Sigmoid colon (tissue), 7 donors: ENCODE measurements at places on chromosomes 12 and 14. TPM values are rescaled to one million over a fixed set of nuclear protein-coding genes. Genes with fewer than 3 reads are reported as not detected.

GRCh38 chr14:74949191-74949601 is 6.2 kb downstream of the PGF start:
- H3K27me3 ChIP-seq, result no peaks in the 10 kb centered on the region
- no peak overlapping the region for H3K4me3 ChIP-seq
- H3K27ac ChIP-seq, result no peak overlapping the region
- DNase-seq, result peak; percentile 62

GRCh38 chr14:101520621-101521472 is 40.4 kb upstream of the DIO3 start:
- H3K4me3 ChIP-seq, result no peak overlapping the region
- peaks cover 13% of the 10 kb centered on the region for H3K4me1 ChIP-seq
- no peaks in the 10 kb centered on the region for H3K36me3 ChIP-seq
- no peak overlapping the region for H3K27ac ChIP-seq
- no peaks in the 10 kb centered on the region for H3K27me3 ChIP-seq
- DNase-seq, result peak; percentile 72

DNA sequence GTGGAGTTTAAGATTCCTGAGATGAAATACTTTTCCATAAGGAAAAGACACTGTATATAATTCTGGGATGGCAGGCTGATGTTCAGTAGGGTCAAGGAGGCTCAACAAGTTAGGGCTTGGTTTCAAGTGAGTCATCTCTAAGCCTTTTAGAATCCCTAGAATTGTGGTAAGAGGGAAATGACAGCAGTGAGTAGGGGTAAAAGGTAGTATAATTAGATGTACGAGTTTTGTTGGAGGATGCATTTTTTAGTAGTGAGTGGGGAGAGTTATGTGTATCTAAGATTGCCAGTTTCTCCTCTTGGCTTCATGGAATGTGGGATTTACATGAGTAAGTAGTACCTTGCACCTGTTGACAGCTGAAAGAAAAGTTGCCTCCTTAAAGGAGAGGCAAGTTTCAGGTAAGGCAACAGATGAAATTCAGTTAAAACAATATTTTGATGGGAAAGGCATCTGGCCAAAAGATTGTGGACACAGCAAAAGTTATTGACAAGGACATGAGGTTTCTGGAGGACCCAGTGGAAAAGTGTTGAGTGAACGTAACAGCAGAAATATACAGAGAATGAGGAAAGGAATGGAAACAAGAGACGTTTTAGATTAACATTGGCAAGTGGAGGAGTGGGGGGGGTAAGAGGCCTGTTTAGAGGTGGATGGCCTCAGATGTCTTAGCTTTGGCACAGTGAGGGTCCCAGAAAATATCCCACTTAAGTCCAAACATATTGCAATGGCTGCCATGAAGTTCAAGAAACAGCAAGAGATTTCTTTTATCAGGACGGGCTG is 21.8 kb downstream of the LMO3 start:
- H3K27me3 ChIP-seq, result no peaks in the 10 kb centered on the region
- no peak for DNase-seq
- peaks cover 4% of the 10 kb centered on the region for H3K36me3 ChIP-seq
- H3K27ac ChIP-seq, result peak overlapping the region; percentile 91
- no peaks in the 10 kb centered on the region for H3K4me1 ChIP-seq

DNA sequence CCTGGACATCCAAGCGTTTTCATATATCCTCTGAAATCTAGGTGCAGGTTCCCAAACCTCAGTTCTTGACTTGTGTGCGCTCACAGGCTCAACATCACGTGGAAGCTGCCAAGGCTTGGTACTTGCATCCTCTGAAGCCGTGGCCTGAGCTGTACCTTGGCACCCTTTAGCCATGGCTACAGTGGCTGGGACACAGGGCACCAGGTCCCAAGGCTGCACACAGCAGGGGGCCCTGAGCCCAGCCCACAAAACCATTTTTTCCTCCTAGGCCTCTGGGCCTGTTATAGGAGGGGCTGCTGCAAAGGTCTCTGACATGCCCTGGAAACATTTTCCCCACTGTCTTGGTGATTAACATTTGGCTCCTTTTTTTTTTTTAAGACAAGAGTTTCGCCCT is 11.6 kb upstream of the FAM177A1 start:
- H3K27me3 ChIP-seq, result no peaks in the 10 kb centered on the region
- H3K4me3 ChIP-seq, result no peak overlapping the region
- H3K4me1 ChIP-seq, result no peaks in the 10 kb centered on the region
- H3K27ac ChIP-seq, result no peak overlapping the region
- no peaks in the 10 kb centered on the region for H3K36me3 ChIP-seq

GRCh38 chr12:3885277-3886094 is 12.3 kb upstream of the PARP11 start:
- H3K4me1 ChIP-seq, result peaks cover 10% of the 10 kb centered on the region
- H3K4me3 ChIP-seq, result peak overlapping the region; percentile 15
- H3K36me3 ChIP-seq, result no peaks in the 10 kb centered on the region

DNA sequence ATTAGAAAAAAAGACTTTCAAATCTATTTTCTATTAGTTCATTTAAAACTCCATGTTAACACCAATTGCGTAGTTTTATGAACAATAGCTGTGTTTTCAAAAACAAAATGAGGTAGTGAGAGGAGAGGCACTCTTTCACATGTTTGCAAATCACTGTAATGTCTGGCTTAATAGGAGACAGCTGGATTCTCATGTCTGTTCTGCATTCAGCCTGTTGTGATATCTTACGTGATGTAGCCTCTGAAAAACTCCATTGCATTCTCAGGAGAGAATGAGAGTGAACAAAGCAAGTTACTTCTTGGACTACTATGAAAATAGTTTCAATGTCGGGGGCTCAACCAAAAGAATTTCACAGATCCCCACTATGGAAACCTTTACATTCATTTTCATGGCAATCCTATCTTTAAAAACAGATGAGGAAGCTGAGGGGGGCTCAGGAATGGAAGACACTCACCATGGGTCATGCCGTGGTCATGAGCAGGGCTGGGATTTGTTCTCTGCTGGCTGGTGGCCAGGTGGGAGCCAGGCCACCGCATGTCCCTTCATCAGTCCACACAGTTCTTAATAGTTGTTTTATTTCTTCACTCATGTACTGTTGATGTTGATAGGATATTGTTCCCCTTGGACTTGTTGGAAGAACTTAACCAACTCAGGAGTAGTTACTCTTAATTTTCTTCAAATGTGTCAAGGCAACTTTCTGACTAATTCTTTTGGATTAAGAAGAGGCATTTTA is 346.2 kb upstream of the FAR2 start:
- H3K36me3 ChIP-seq, result no peaks in the 10 kb centered on the region
- no peak for DNase-seq
- no peak overlapping the region for H3K27ac ChIP-seq
- no peaks in the 10 kb centered on the region for H3K4me1 ChIP-seq
- H3K4me3 ChIP-seq, result no peak overlapping the region

DNA sequence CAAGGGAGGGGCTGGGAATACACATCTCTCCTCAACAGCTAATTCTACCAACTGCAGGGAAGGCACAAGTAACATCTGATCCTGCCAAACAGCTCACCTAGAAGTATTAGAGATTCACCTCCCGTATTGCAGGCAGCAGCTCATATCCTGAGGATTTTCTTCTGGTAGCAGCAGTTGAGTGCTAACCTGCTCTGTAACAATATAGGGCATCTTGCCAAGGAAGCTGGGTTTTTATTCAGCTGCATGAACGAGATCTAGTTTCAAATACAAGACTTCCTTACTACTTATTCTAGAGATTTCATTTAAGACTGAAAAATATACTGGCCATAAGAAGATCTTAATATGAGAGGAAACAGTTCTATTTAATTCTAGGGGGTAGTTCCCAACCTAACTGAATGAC is 261.4 kb upstream of the USP15 start:
- no peak for DNase-seq
- H3K27ac ChIP-seq, result no peak overlapping the region
- no peak overlapping the region for H3K4me3 ChIP-seq
- H3K36me3 ChIP-seq, result no peaks in the 10 kb centered on the region
- no peaks in the 10 kb centered on the region for H3K27me3 ChIP-seq
- no peaks in the 10 kb centered on the region for H3K4me1 ChIP-seq

Gene KRT79
- total RNA-seq, result not detected

Gene USP15
- 78.4 TPM for total RNA-seq
